ENCODE measurements at places on chromosomes 12 and 14.

GRCh38 chr14:22088614-22089342 is 415.2 kb upstream of the OR4E1 start:
- no peak for DNase-seq

- peak; percentile 79 for DNase-seq
Observed at GRCh38 chr12:108950991-108951739, 69.7 kb downstream of the SVOP start.

DNA sequence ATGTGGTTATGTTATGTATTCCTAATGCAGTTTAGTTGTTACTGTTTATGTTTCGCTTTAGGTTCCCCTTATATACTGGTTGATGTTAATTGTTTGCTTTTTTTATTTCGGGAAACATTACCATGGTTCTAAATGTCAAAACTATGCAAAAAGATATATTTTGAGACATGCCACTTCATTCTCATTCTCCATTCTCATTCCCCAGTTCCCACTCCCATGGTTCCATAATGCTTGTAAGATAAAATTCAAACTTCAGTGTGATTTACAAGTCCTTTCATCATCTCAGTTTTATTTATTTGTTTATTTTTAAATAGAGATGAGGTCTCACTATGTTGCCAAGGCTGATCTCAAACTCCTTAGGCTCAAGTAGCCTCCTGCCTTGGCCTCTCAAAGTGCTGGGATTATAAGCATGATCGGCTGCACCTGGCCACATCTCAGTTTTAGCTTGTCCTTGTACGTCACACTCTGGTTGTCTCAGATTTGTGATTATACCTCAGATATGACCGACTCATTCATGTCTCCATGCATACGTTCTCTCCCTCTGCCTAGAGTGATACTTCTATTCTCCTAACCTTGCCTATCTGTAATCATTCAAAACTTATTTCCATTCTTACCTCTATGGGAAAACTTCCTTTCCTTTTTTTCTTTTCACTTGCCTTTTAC is 407.8 kb upstream of the RGS6 start:
- DNase-seq: no peak

GRCh38 chr12:6020930-6021329 is 75.9 kb upstream of the ANO2 start:
- DNase-seq: no peak

DNA sequence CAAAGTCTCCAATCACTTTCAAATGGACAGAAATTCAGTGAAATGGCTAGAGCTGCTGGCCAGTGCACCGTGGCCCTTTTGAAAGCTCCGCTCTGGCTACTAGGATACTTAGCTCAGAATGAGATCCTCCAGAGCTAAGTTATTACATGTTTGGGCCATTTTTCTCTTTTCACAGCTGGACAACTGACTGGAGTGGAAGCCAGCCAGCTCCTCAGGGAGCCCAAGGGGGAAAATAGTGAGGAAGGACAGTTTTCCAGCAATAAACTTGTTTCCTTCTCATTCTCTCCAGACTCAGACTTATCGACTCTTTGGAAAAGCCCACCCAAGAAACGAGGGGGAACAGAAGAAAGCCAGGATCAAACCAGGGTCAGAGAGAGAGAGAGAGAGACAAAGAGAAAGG is 266.0 kb downstream of the KSR2 start:
- DNase-seq: no peak

DNA sequence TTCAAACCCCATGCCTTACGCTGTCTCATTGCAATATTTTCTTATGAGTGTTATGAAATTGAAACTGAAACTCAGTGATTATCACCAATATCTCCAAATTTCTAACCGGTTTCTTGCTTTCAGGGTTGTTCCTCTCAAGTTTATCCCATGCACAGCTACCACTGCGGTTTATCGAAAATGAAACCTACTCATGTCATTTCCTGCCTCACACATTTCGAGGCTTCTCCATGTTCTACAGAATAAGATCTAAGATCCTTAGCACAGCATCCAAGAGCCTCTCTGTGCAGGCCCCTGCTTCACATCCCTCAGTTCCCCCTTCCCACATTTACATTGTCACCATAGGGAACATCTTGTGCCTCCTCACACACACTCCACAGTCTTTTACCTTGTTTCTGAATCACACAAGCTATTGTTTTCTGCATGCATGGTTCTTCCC is 45.5 kb upstream of the FAR2 start:
- no peak for DNase-seq

DNA sequence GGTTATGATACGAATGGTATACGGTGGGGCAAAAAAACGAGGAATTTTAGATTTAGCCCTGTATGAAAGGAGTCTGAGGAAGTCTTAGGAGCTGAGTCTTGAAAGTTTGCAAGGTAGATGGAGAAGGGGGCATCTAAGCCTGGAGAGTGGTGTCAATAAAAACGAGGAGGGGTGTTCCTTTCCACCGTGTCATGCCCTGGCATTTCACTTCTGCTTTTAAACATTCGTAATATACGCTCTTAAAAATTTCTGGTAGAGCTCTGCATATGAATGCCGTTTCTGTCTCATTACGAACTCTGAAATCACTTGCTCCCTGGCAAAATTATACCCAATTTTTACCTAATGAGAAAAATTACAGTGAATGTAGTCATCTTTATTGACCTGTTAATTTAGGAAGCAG is 170.2 kb downstream of the ERC1 start:
- DNase-seq: no peak

DNA sequence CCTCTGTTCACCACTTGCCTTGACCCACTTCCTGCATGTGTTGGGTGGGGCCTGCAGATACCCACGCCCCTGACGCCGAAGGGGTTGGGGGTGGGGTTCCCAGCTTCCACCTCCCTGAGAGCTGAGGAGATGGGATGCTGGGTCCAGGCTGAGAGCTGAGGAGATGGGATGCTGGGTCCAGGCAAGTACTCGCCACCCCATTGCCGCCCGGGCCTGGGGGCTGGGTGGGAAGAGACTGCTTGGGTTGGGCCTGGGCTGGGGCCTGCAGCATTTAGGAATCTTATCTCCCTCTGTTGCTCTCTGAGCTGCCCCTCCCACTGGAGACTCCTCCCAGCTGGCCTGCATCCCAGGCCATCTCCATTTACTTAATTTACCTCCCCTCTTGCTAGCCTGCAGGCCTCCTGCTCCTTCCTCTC is 17.4 kb downstream of the TEAD4 start:
- no peak for DNase-seq

DNA sequence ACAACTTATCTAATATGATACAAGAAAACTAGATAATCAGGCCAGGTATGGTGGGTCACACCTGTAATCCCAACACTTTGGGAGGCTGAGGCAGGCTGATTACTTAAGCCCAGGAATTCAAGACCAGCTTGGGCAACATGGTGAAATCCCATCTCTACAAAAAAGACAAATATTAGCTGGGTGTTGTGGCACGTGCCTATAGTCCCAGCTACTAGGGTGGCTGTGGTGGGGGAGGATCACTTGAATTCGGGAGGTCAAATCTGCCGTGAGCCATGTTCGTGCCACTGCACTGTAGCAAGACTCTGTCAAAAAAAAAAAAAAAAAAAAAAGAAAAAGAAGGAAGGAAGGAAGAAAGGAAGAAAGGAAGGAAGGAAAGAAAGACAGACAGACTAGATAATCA is 27.0 kb downstream of the ZCRB1 start:
- no peak for DNase-seq

DNA sequence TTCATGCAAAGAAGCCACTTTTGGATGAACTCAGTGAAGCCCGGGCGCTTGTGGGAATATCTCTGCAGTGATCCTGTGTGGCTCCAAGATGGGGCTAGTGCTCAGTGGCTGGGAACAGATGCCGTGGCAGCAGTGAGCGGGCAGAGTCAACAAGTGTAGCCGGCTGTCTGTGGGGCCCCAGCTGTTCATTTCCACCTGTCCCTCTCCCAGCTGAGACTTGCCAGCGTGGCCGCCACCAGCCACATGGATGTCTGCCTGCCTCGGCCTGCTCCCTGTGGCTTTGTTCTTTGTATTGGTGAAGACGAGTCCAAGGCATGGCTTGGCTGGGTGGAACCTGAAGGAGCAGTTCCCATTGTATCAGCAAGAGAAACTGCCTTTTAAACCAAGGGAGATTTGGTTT is 77.3 kb downstream of the NOS1 start:
- DNase-seq: no peak

GRCh38 chr14:32397861-32398640 is 69.0 kb downstream of the AKAP6 start:
- DNase-seq: no peak

GRCh38 chr14:22882529-22883172 is 371 bp upstream of the REM2 start:
- DNase-seq: peak; percentile 56

- peak; percentile 95 for DNase-seq
Observed at GRCh38 chr12:6607751-6608591, 792 bp upstream of the CHD4 start.

- DNase-seq: no peak
Observed at GRCh38 chr12:54991161-54991990, 6.8 kb upstream of the TESPA1 start.

- DNase-seq: no peak
Observed at GRCh38 chr14:22713631-22713950, 52.9 kb upstream of the OXA1L start.

GRCh38 chr14:26846388-26846787 is 248.6 kb upstream of the NOVA1 start:
- DNase-seq: no peak

Data from NCI-H1105 (cell line).